SJSA1 (cell line): ENCODE measurements at places on chromosomes 11 and 22. TPM values are rescaled to one million over a fixed set of nuclear protein-coding genes. Genes with fewer than 3 reads are reported as not detected.

DNA sequence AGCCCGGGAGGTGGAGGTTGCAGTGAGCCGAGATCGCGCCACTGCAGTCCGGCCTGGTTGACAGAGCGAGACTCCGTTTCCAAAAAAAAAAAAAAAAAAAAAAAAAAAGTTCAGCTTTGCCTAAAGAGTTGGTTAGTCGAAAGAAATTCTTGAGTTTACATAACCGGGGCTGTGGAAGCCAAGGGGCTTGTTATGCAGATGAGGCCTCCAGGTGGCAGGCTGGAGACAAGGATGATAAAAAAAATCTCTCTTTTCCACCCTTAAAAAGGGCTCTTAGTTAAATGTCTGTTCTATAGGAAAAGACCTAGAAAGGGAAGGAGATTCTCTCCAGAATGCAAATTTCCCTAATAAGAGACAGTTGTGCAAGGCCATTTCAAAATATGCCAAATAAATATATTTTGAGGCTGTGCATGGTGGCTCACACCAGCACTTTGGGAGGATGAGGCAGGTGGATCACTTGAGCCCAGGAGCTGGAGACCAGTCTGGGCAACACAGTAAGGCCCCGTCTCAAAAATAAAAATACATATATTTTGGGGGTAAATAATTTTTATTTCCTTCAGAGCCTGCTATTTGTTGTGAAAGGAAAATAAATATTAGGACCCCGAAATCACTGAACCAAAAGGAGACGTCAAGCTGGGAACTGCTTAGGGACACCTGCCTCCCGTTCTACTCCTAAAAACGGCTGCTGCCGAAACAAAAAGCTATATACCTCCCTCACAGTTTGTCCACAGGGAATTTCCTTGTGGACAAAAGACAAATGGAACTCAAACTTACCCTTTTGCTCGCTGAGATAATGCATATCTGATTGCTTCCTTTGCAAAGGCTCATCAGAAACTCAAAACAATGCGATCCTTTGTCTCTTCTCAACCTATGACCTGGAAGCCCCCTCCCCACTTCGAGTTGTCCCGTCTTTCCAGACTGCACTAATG, 2.4 kb upstream of the IFITM2 start:
- no peak for DNase-seq

- peak; percentile 48 for DNase-seq
Observed at GRCh38 chr11:29343465-29344333, 673.1 kb downstream of the KCNA4 start.

- DNase-seq, result no peak
Observed at GRCh38 chr22:30241576-30242371, 4.8 kb downstream of the LIF start.

Gene RAB38
- total RNA-seq, result not detected in 2 replicates

DNA sequence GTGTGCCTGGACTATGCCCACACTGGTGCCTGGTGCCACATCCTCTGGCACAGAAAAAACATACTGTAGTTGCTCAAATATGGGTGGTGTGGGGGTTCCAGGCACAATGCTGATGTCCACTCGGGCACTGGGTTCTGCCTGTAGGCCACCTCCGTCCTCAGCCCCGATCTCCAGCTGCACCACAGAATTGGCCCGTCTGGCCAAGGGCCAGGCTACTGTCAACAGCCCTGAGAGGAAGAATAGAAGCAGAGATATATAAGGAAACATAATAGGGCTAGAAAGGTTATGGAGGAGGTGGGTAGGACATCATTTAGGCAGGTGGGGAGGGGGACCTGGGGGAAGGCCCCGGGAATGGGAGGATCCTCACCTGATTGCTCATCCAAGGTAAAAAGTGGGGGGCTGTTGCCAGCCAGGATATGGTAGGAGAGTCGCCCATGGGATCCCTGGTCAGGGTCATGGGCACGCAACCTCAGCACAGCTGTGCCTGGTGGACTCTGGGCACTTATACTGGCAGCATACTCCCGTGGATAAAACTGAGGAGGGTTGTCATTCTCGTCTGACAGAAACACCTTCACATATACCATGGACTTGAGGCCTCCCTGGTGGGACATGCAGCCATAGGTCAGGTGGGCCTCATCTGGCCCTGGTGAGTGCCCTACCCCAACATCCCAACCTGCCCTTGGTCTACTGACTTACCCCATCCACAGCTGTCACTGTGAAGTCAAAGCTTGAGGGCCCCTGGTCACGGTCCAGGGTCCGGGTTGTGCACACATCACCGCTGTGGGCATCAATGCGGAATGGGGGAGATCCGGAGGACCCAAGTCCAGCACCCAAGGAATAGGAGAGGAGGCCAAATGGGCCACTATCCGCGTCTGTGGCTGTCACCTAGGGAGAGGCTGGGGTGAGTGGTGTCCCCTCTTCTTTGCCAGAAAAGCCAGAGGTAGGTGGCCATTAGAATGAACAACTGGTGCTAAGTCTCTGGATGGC, 14.5 kb upstream of the TPP1 start:
- no peak for DNase-seq

Gene DGAT2
- not detected in 2 replicates for total RNA-seq

- no peak for DNase-seq
Observed at GRCh38 chr11:23606191-23606590, 745.9 kb upstream of the CCDC179 start.

Gene OPCML
- total RNA-seq, result 0.19 and 0.58 TPM in 2 replicates
